ENCODE measurements at places on chromosomes 6 and 20. TPM values are rescaled to one million over a fixed set of nuclear protein-coding genes. Genes with fewer than 3 reads are reported as not detected.

OCSTAMP gene
- total RNA-seq: not detected

SLC16A10 gene
- not detected for total RNA-seq

ARMC2 gene
- total RNA-seq: 1.7 TPM

SLA2 gene
- not detected for total RNA-seq

ADGRF1 gene
- total RNA-seq: not detected
